GF-D8 (cell line): ENCODE measurements at places on chromosomes 2 and 18.

- no peak for DNase-seq
These were observed 84.8 kb downstream of the AQP4 start for GRCh38 chr18:26780520-26781325.

- DNase-seq, result peak; percentile 28
These were observed 51.8 kb upstream of the EPC2 start for GRCh38 chr2:148592791-148593190.

GRCh38 chr2:168536925-168537466, 80.9 kb downstream of the CERS6 start:
- no peak for DNase-seq

DNA sequence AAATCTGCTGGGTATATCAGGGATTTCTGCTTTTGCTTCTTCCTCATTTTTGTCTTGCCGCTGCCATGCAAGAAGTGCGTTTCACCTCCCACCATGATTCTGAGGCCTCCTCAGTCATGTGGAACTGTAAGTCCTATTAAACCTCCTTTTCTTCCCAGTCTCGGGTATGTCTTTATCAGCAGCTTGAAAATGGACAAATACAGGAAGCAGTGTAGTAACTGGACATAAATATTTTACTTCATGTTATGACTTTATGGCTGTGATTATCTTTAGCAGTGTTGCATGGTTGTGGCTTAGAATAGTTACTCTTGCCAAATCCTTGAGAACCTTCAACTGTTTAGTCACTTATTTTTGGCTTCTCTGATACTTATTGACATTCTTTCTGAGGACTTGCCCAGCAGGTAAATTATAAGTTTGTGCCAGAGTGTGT, 66.2 kb upstream of the DLX2 start:
- DNase-seq, result no peak

GRCh38 chr2:202432776-202433175, 56.6 kb downstream of the BMPR2 start:
- DNase-seq, result no peak

GRCh38 chr2:170816504-170817092, at the start of gene GAD1:
Gene GAD1, plus strand, starts transcription at chr2:170816887. Its CDS starts 1,705 bp downstream, at chr2:170818592.
- DNase-seq, result peak; percentile 37

- no peak for DNase-seq
These were observed 115.8 kb upstream of the MGAT5 start for GRCh38 chr2:134138115-134138514.

GRCh38 chr18:13231151-13231550, 12.6 kb downstream of the LDLRAD4 start:
- no peak for DNase-seq

- peak; percentile 11 for DNase-seq
These were observed 41.6 kb downstream of the LRRC30 start for GRCh38 chr18:7272311-7273049.

DNA sequence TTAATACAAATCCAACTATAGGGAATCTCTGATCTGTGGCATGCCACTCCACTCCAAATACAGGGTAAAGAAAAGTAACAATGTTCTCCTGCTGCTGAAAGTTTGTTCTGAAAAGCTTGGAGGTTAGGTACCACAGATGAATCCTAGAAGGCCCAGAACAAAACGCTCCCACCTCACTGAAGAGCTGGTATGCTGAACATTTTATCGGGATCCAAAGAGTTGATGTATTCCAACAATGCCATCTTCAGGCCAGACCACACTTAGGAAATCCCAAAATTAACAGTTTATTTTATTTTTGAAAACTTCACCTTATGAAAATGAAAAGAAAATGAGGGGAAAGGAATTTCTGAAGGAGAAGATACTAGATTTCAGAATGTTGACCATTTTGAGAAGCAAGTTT, 145.1 kb upstream of the CDH19 start:
- DNase-seq, result no peak

DNA sequence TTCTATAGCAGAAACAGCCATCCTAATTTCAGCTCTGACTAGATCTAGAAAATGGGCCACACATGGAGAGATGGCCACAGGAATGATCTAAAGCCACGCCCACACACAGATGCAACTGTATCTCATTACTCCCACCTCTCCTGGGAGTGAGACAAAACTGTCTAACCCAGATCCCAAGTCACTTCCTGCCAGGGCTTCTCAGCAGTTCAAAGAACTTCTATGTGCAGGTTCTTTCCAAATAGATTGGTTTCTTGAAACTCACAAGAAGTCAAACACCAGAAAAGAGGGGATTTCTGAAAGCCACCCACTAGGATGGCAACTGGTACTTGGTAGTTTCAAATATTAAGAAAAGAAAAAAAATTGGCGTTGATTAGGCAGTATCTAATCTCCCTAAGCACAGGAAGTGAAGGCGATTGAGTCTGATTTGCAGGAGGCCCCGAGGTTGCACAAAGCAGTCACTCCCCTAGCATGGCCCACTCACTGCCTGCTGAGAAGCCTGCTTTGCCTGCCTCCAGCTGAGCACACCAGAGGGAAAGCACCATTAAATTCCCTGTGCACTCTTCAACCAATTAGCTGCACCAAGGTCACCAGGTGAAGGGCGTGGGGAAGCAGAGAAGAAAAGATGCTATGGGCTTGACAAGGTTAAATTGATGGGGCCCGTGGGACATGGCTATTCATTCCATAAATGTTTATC, 51.1 kb downstream of the PAPOLG start:
- peak; percentile 58 for DNase-seq

DNA sequence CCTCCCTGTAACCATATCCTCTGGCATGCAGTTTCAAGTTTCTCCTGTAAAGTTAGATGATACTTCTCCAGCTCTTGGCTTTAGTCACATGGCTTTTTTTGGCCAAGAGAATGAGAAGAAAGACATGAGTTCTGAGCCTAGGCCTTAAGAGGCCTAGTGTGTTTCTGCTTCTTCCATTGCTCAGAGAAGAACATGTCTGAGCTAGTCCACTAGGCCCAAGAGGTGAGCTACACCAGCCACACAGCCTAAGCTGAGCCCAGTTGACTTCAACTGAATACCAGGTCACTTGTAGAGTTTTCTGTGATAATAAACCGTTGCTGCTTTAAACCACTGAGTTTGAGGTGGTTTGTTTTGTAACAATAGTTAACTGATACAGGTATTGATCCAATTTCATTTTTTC, 19.9 kb upstream of the EFEMP1 start:
- no peak for DNase-seq

- DNase-seq, result no peak
These were observed 455.7 kb upstream of the TCF4 start for GRCh38 chr18:56043641-56044061.

GRCh38 chr2:179787601-179788000, 73.8 kb downstream of the ZNF385B start:
- no peak for DNase-seq

GRCh38 chr2:44351676-44352075, 9.6 kb downstream of the PREPL start:
- no peak for DNase-seq

- no peak for DNase-seq
These were observed 4.8 kb upstream of the IL36A start for GRCh38 chr2:113000436-113000835.

DNA sequence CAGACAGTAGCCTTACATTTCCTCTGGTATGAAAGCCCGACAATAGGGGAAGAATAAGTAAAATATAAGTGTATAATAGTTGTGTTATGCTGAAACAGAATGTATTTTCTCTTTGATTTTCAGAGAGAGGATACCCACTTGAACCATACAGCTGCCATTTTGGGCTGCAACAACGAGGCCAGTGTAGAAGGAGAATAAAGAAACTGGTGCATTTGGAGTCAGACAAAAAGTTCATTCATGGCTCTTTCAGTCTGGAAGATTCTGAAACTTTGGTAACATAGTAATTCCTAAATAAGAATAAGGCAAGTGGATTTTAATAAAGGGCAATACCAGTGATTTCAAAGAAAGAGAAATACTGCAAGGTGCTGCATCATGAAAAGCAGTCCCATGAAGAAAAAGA, 610.9 kb downstream of the LRP1B start:
- DNase-seq, result no peak

- no peak for DNase-seq
These were observed 119.3 kb downstream of the SPTBN1 start for GRCh38 chr2:54575379-54575888.

- no peak for DNase-seq
These were observed 109.0 kb downstream of the CERS6 start for GRCh38 chr2:168565112-168565511.

- no peak for DNase-seq
These were observed 52.4 kb downstream of the AKAIN1 start for GRCh38 chr18:5144629-5145028.

GRCh38 chr2:11155381-11156035, at the start of gene SLC66A3:
Gene SLC66A3, plus strand, starts transcription at chr2:11155467. Its CDS starts 80 bp downstream, at chr2:11155547.
- peak; percentile 80 for DNase-seq

DNA sequence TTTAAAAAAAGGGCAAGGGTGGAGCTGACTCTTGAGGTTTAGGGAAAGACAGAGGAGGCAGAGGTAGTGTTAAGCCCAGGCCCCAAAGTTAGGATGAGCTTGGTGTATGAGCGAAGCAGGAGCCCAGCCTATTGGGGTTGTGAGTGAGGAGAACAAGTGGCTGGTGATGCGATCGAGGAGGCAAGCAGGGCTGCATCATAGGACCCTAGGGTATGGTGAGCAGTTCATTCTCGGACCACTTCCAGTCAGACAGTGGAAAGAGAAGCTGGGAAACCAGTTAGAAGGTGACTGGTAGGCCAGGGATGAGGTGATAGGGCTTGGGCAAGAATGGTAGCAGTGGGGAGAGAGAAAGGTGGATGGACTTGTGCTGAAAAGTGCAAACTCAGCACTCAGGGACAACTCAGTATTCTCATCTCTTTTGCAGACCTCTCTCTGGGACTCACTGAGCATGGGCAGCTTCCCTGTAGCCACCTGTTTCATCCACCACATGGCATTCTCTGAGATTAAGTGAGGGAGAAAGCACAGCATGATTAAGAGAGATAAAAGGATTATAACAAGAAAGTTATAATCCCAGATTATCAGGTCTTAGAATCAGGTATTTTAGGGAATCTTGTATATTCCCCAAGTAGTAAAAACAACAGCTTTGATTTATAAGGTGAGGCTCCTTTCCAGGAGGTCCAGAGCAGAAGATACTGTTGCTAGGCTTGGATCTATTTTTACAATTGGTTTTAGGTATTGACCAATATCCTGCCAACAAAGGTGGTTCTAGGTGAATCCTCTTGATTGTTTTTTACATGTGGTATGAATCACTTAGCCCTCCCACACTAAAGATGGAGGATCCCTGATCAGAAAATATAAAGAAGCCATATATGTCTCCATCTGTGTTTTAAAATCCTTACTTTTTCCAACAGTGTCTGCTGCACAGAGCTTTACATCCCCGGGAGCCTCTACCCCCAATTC, 38.3 kb downstream of the XRCC5 start:
- DNase-seq, result no peak

DNA sequence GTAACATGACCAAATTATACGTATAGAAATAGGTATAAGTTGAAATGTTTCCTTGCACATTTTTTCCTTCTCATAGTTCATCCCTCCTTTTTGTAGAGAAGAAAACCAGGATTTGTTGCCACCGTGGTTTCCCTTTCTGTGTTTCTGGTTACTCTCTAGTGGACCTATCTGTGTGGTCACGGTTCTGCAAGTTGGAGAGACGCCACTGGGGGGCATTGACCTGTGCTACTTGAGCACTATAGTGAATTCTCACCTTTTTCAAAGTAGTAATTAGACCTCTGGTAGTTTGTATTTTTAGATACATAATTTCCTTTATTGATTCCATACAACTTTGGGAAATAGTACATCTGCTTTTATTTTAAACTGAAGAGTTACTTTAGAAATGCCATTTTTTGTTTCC, 444.8 kb downstream of the PTPRM start:
- no peak for DNase-seq

DNA sequence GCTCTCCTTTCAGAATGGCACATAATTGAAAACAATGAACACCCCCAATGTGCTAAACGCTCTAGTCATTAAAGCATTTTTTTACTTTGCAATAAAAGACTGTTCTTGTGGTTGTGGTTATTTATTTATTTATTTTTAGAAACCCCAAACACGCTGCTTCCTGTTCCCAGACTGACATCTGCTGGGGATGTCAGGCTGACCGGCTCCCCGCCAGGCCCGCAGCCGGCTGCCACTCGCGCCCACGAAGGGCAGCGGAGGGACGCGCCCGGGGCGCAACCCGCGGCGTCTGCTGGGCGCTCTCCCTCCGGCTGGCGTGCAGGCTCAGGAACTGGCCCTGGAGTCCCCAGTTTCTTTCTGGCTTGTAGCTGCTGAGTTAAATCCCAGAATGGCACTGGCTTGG, 83.1 kb upstream of the SP3 start:
- DNase-seq, result no peak

- DNase-seq, result no peak
These were observed 85.2 kb upstream of the RBBP8 start for GRCh38 chr18:22847867-22848451.

DNA sequence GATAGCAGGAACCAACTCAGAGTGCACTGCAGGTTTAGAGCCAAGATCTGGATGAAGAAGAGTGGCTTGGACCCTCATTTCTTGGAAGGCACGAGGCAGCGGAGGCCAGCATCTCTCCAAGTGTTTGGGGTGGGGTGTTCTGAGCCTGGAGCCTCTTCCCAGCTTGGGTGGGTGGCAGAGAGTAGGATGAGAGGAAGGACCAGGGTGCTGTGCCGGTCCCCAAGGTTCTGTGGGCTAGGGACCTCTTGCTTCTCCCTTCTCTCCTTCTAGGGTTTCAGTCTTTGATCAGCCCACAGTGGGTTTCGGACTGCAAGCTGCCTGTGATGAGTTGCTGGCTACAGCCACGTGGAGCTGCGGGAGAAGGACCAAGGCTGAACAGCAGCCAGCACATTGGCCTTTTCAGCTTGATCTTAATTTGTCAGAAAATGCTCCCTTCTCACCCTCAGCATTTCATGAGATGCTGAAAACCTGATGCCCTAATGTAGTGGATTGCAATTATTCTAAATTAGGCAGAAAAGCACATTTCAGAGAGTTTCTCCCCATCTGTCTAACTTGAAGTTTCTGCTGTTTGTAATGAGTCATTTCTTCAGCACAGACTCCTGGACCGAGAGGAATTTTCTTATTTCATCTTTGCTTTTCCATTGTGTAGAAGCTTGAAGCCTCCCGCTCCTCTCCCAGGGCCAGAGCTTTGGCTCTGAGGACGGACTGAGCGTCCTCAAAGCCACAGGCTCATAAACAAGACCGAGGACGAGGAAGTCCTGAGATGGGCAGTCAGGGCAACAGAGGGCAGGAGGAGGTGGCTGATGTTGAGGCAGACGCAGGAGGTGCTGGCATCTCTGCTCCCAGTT, 99.1 kb upstream of the HDAC4 start:
- no peak for DNase-seq

DNA sequence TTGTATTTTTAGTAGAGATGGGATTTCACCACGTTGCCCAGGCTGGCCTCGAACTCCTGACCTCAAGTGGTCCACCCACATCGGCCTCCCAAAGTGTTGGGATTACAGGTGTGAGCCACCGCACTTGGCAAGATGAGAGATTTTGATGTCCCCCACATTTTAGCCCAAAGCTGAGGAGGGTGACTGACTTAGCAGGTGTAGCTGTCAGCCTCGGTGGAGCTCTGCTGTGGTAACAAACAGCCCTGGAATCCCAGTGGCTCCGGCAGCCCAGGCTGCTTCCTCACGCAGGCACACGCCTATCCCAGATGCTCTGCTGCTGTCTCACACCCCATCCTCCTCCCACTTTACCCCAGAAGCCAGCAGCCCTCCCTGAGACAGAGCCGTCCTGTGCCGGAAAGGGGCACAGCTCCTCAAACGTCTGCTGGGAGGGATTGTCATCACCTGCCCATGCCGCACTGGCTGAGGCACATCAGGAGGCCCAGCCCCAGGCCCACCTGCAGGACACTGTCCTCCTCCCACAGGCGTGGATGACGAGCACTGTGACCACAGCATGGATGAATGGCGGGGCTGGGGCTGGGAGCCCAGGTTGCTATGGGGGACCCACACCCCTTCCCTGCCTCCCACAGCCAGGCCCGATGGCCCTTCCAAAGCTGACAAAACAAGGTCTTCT, 10.6 kb upstream of the BOK start:
- DNase-seq, result no peak
